Hematopoietic multipotent progenitor cell treated with erythropoietin and hydrocortisone succinate and interleukin-3 and kit ligand, for 17 days (in vitro differentiated cells): ENCODE measurements at places on chromosomes 4 and X.

- DNase-seq = no peak
Observed at GRCh38 chrX:39826813-39827543, 270.8 kb downstream of the BCOR start.

- DNase-seq = no peak
Observed at GRCh38 chr4:17188125-17188524, 289.7 kb upstream of the LDB2 start.

DNA sequence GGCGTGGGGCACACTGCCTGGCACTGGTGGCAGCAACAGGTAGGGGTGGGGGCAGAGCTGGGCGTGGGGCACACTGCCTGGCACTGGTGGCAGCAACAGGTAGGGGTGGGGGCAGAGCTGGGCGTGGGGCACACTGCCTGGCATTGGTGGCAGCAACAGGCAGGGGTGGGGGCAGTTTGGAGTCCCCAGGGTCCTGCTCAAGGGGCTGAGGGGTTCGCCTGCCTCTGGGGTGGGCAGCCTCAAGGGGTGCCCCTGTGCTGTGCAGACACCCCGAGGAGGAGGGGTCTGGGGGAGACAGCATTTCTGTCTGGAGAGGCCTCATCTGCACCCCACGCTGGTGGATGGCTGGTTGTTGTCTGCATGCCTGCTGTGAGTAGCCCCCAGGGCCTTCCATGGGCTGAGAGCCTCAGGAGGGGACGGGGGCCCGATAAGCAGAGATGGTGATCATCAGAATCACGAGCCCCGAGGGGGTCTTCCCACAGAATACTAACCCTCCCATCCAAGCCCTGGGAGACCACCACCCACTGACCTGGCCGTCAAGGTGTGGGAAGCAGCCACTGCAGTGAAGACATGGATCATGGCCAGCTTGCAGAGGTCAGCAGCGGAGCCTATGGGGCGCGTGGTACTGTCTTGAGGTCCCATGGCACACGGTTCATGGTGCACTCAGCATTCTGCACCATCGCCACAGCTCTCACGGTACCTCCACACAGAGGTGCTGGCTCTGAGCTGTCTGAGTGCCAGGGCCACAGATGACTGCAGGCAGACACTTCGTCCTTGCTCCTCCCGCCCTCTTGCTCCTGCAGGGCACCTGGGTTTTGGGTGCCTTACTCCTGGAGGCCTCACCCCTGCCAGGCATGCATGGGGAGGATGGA is 21.5 kb downstream of the NAT8L start:
- no peak for DNase-seq

DNA sequence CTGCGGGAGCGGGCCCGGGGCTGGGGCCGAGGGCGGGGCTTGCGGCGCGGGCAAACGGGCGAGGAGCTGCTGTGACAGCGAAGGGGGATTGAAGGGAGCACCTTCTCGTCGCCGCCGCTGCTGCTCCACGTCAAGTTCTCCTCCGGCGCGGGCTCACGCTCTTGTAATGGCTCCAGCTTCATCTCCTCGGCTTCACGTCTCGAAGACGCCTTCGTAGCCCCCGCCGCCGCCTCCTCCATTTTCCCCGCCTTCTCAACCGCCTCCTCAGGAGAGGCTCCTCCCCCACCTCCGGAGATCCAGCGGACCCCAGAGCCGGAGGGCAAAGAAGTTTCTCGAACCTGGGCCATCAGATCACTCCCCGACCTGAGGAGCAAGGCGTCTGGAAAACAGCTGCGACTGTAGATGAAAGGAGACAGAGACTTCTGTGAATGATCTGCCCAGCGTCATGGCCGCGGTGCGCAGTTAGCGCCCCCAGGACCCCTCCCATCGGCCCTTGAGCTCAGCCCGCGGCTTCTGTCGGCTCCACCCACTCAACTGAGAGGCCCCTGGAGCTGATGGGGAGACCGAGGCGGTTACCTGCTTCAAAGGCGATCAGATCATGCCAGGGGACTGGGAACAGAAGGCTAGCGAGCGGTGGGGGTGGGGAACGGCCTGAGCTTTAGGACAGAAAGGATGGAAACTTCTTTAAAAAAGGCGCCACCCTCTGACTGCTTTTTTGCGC is 895 bp downstream of the USP51 start:
- peak; percentile 10 for DNase-seq
